Epithelial cell of proximal tubule (primary cell): ENCODE measurements at places on chromosomes 4 and X. TPM values are rescaled to one million over a fixed set of nuclear protein-coding genes. Genes with fewer than 3 reads are reported as not detected.

Gene GPAT3
- 26.4 and 45.9 TPM in 2 replicates for total RNA-seq

DNA sequence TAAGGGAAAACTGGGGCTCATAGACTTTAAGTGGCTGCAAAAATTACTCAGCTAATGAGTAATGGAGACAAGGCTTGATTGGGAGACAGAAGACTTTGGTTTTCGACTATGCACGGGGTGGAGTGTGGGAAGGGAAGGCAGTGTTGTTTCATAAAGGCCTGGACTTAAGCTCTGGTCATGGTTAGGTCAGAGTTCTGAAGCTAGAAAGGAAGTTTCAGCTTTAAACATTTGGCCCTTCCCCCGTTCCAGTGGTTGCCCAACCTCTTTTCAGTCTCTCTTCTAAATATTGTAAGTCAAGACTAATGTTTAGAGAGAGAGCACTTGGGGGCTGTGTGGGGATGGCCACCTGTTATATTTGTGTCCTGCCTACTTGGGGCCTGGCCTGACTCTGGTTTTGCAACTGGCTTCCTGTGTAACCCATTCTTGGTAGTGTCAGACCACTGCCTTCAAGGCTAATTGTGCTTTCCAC, 21.0 kb downstream of the MSN start:
- no peak for DNase-seq

DNA sequence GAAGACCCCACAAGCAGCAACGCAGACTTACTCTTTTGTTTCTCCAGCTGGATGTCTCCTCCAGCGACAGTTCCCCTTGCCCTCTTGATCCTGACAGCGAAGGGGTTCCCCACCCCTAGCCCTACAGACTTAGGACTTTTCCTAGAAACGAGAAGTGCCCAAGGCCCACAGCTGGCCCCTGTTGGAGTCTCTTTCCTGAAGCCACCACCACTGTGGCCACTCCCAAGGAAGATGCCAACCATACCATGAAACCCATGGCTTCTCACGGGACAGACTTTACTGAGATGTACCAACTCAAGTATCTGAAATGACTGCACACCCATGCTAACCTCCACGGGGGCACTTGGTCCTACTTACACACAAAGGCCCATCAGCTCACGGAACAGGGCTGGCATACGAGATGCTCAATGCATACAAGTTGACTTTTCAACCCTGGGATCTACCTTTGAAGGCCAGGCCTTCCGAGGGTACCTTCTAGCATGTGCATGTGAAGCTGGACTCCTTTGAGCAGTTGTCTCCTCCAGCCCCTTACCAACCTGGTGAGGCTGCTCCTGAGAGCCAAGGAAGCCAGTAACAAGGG, 924 bp upstream of the IRAK1 start:
- DNase-seq: no peak

Gene DAPP1
- total RNA-seq: 6.7 and 18.3 TPM in 2 replicates

- no peak for DNase-seq
Observed at GRCh38 chr4:114684462-114684861, 85.9 kb downstream of the UGT8 start.

DNA sequence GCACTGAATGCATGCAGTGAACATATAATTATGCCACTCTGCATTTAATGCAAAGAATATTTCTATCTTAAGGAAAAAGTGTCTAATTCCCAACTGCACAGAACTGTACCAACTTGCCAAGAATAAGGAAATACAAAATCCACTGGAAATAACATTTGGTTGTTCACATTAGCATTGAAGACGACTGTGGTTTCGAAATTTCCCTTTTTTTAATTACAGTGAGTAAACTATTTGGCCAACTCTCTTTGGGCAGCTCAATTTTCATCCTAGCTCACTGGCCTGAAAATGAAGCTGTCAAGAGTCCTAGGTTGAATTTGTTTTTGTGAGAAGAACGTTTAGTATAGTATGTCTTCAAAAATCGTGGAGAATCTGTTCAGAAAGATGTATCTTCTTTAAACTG, 81.6 kb upstream of the MID1 start:
- no peak for DNase-seq

Gene UCP1
- total RNA-seq: 0.43 TPM in 1 of 2 replicates, not detected in the other
